ENCODE measurements at places on chromosomes 7 and 10.

DNA sequence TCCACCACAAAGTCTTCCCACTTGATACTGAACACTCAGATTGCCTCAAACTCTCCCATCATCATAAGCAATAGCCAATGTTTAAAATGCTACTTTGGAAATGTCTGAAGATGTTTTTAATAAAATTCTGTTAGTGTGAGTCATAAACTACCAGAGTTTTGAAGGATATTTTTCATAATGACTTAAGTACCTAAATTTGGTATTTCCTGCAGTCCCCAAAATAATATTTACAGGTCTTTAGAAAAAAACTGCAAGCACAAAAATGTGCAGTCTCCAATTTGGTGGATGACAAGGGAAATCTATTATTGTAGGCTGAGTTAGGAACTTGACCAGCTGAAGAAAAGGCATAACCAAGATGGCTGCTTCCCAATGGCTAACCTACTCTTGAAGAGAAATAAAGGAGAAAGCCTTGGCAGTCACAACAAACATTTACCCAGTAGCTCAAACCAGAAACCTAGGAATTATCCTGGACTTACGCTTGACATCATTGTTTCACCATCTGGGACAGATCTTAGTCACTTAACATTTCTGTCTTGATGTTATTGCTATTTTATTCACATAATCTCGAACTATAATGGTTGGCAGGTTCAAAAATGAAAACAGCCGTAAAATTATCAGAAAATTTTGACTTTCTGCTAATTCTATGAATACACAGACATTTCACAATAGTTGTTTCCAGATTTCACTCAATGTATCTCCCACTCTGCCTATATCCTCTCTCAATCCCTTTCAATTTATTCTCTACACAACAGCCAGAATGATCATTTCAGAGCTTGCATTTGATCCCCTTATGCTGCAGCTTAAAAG, 111.2 kb upstream of the STEAP1B start:
- peak; percentile 64 for DNase-seq

- DNase-seq: no peak
These were observed 16.7 kb upstream of the MAP3K8 start for GRCh38 chr10:30417301-30417700.

DNA sequence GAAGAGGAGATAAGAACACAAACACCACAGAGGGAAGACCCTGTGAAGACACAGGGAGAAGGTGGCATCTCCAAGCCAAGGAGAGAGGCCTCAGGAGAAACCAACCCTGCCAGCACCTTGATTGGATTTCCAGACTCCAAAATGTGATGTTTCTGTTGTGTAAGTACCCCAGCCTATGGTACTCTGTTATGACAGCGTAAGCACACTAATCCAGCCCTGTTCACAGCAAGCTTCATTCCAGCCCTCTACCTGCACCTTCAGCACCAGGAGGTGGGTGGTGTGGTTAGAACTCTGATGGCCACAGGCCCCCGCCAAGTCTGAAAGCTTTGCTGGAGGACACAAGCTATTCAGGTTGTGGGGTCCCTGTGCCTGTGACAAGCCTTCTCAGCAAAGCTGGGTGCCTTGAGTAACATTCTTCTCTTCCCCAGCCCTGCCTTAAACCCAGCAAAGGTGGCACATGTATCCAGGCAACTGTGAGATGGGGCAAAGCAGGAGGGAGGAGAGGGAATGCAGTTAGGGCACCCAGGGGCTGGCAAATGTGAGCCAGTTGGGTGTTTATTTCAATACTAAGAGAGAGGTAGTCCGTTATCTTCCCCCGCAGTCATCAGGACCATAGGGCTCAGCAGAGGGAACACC, 4.5 kb downstream of the VSTM4 start:
- no peak for DNase-seq

GRCh38 chr7:139875821-139876241, 46.8 kb downstream of the TBXAS1 start:
- DNase-seq: no peak

DNA sequence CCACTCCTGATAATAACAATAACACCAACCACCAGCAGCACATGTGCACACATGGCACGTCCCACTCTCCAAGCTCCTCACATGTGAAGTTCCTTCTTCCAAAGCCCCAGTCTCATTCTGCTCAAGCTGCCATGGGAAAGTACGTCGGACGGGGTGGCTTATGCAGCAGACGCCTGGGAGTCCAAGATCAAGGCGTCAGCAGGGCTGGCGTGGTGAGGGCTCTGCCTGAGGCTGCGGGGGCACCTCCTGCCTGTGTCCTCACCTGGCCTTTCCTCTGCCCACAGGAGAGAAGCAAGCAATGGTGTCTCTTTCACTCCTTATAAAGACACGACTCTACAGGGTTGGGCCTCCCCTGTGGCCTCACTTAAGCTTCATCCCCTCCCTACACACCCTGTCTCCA, 68.8 kb upstream of the INSIG1 start:
- DNase-seq: no peak

GRCh38 chr10:74738542-74738941, 87.9 kb upstream of the KAT6B start:
- no peak for DNase-seq
